Regular cardiac myocyte (primary cell): ENCODE measurements at places on chromosomes 7 and 10. TPM values are rescaled to one million over a fixed set of nuclear protein-coding genes. Genes with fewer than 3 reads are reported as not detected.

Gene TMEM176B
- total RNA-seq, result not detected in 2 replicates

Gene CLCN1
- not detected in 2 replicates for total RNA-seq

Gene ANKRD7
- total RNA-seq, result 0.19 and 0.28 TPM in 2 replicates

Gene ELN
- total RNA-seq, result 6.2 and 6.9 TPM in 2 replicates

Gene SBDS
- total RNA-seq, result 110 and 158 TPM in 2 replicates

Gene ACSM6
- total RNA-seq, result not detected in 2 replicates

Gene PRKG1
- 17.8 and 48.5 TPM in 2 replicates for total RNA-seq

Gene MSANTD7
- 18.9 and 27.4 TPM in 2 replicates for total RNA-seq

Gene C10orf62
- 0.19 TPM in 1 of 2 replicates, not detected in the other for total RNA-seq

Gene NKX2-3
- not detected in 2 replicates for total RNA-seq

Gene WEE2
- total RNA-seq, result not detected in 2 replicates

Gene STEAP4
- 0.19 and 0.56 TPM in 2 replicates for total RNA-seq

Gene OR6B1
- not detected in 2 replicates for total RNA-seq

Gene NXPH1
- total RNA-seq, result not detected in 2 replicates

Gene NUTM2B
- total RNA-seq, result 0.19 and 0.28 TPM in 2 replicates

Gene RALA
- 31.9 and 88.2 TPM in 2 replicates for total RNA-seq

Gene SPDYE6
- total RNA-seq, result not detected in 2 replicates

Gene CAMK1D
- 1.5 and 2.8 TPM in 2 replicates for total RNA-seq

Gene WDR86
- total RNA-seq, result 0.56 TPM in 1 of 2 replicates, not detected in the other

Gene COL28A1
- total RNA-seq, result under 0.01 TPM in 2 replicates

Gene INMT
- 6.9 and 89.9 TPM in 2 replicates for total RNA-seq

Gene NKX1-2
- total RNA-seq, result not detected in 2 replicates

Gene SFTPA2
- total RNA-seq, result not detected in 2 replicates

Gene ANKRD22
- total RNA-seq, result not detected in 2 replicates

Gene LBX1
- not detected in 2 replicates for total RNA-seq

Gene SUFU
- total RNA-seq, result 2.3 and 2.5 TPM in 2 replicates

Gene NPTX2
- total RNA-seq, result 2.9 and 5.4 TPM in 2 replicates

Gene PRKAR2B
- total RNA-seq, result 1.3 and 1.4 TPM in 2 replicates

Gene IL6
- 69.4 and 193 TPM in 2 replicates for total RNA-seq

Gene PTPN20
- 1.3 and 3.9 TPM in 2 replicates for total RNA-seq

Gene TBATA
- not detected in 2 replicates for total RNA-seq

Gene TCERG1L
- not detected in 2 replicates for total RNA-seq

Gene CPA2
- not detected in 2 replicates for total RNA-seq

Gene FAM131B
- total RNA-seq, result 1.2 and 3.1 TPM in 2 replicates

Gene CACNA2D1
- total RNA-seq, result 263 and 525 TPM in 2 replicates

Gene TEX47
- total RNA-seq, result not detected in 2 replicates

Gene MARCHF5
- 17.2 and 18.6 TPM in 2 replicates for total RNA-seq

Gene MAGI2
- total RNA-seq, result 3.3 and 7.9 TPM in 2 replicates

Gene H2BK1
- total RNA-seq, result not detected in 2 replicates

Gene EIF5AL1
- total RNA-seq, result 0.28 and 0.77 TPM in 2 replicates

Gene GOLGA7B
- under 0.01 TPM in 1 of 2 replicates, not detected in the other for total RNA-seq

Gene HECW1
- not detected in 2 replicates for total RNA-seq

Gene ASZ1
- not detected in 2 replicates for total RNA-seq

Gene CADPS2
- total RNA-seq, result 14.4 and 25.9 TPM in 2 replicates

Gene FAM25C
- total RNA-seq, result not detected in 2 replicates

Gene ELFN1
- total RNA-seq, result 0.38 and 0.56 TPM in 2 replicates

Gene CPVL
- total RNA-seq, result 0.58 TPM in 1 of 2 replicates, not detected in the other

Gene TLL2
- total RNA-seq, result 0.19 and 0.28 TPM in 2 replicates
